DMS 273 treated with DMSO at 0.1 percent for 48 hours (cell line): ENCODE measurements at places on chromosomes 7 and 10.

- DNase-seq: no peak
Measured at GRCh38 chr10:13872411-13872810, 285.6 kb downstream of the PRPF18 start.

GRCh38 chr7:77370606-77371005 is 45.5 kb downstream of the GSAP start:
- no peak for DNase-seq

DNA sequence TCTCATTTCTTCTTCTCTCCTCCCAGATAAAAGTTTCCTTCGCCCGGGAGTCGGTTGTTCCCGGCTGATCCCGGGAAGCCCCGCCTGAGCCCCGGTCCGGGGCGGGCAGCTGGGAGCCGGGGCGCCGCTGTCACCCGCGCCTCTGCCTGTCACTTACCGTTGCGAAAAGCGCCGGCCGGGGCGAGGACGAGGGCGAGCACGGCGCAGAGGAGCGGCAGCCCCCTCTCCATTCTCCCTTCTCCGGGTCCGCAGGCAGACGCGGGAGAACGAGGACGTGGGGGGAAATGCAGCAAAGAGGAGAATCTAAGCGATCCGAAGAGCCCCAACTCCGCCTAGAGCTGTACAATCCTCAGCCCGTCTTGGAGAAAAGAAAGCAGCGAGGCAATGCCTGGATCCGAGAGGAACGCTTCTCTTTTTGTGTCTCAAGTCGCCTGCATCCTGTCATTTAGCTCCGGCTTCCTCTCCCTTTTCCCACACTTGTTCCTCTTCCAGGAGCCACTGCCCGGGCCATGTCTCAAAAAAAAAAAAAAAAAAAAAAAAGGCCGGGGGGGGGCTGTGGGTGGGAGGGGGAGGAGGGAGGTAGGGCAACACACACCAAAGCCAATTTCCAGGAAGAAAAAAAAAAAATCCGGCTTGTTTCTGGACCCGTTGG is at the start of gene NRP1:
Gene NRP1, minus strand, starts transcription at position 515 of the 652 bp plus-strand sequence. Its CDS starts 285 bp downstream, at position 230.
- no peak for DNase-seq

DNA sequence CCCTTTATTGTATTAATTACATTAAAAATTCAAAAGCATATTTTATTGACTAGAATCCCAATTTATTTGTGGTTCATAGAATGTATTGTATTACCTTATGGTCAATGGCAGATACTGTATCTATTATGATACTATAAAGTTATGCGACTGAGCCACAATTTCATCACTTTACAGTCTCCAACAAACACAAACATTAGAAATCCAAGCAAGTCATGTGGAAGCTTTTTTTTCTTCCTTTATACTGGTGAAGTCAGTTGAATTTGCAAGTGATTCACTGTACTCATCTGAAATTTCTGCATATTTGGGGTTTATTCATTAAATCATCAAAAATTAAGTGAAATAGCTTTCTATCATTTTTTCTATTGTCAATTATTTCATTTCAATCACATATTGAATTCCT is 54.3 kb downstream of the BMPER start:
- DNase-seq: no peak

DNA sequence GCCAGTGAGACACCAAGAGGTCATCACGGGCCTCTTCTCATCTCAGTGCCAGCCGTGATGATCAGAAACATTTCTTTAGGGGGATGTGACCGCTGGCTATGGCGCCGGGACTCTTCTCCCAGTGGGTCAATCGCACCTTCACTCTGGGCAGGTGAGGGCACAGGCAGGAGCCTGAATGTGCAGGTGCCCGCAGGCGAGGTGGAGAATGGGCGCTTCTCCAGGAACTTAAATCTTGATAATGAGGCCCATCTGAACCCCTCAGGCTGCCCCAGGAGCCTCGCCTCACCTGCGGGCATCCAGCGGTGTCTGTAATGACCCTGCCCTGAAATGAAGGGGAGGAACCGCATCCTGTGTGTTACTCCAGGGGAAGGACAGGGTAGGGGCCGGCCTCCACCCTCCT is 204.7 kb downstream of the ADARB2 start:
- DNase-seq: no peak

DNA sequence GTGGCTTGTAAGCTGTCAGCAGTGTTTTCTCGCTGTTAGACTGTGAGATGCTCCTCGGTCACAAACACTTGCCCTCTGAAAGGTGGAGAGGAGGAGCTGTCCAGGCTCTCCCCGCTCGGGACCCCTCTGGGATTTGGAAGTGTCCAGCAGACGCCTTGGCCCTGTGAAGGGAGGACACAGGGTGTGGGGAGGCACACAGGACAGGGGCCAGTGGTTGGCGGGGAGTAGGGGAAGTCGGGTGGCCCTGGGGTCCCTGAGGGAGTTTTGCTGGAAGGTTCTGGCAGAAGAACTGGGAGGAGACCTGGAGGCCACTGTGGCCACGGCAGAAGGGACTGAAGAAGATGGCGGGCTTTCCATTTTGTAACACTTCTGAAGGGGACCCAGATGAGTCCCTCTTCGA is 47.2 kb upstream of the DPYSL4 start:
- no peak for DNase-seq

- no peak for DNase-seq
Measured at GRCh38 chr7:142626420-142627035, 122.7 kb upstream of the PRSS1 start.

GRCh38 chr7:85324145-85324799 is 137.4 kb upstream of the SEMA3D start:
- no peak for DNase-seq

- DNase-seq: no peak
Measured at GRCh38 chr7:15805891-15806290, 119.4 kb upstream of the MEOX2 start.

DNA sequence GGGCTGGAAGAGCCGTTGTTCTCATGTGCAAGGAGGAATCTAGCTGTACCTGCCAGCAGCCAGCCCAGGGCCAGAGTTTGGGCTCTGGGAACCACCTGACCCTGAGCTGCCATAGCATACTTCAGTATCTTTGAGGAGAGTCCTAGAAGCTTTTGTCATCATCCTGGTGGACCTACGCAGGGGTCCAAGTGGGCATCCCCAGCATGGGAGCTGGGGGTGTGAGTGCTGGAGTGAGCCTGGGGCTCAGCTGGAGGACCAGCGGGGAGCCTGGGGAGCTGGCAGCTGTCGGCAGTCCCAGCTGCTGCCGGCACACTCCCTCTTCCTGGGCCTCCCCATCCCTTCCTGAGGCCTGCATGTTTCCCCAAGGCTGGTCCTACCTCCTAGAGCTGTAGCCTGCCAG is 32.5 kb downstream of the C10orf105 start:
- no peak for DNase-seq

- no peak for DNase-seq
Measured at GRCh38 chr7:30789334-30789711, 18.1 kb downstream of the MINDY4 start.

- peak; percentile 62 for DNase-seq
Measured at GRCh38 chr10:125160856-125161706, 718 bp upstream of the CTBP2 start.

DNA sequence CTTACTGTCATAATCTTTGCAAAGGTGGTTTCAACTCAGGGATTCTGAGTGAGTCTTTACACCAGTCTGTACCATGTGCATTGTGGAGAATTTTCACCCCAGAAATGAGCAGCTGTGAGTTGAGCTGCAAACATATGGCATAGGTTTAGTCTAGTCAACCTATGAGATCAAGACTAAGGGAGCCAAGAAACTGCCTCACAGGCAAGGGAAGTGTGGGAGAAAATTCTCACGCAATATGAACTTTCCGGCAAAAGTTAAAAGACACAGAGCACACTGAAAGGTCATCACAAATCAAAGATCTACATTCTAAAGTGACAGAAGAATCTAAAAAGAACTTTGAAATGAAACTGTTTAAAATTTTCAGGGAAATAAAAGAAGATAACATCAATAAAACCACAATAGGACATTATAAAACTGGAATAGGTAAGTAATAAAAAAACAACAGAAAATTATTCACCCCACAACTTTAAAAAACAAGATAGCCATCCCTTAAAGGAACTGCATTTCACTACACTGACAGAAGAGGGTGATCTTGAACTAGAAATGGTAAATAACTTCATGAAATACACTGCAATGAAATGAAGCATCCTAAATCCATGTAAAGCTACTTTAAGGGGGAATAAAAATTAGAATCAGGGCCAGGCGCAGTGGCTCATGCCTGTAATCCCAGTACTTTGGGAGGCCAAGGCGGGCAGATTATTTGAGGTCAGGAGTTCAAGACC is 63.5 kb downstream of the LGI1 start:
- peak; percentile 37 for DNase-seq

DNA sequence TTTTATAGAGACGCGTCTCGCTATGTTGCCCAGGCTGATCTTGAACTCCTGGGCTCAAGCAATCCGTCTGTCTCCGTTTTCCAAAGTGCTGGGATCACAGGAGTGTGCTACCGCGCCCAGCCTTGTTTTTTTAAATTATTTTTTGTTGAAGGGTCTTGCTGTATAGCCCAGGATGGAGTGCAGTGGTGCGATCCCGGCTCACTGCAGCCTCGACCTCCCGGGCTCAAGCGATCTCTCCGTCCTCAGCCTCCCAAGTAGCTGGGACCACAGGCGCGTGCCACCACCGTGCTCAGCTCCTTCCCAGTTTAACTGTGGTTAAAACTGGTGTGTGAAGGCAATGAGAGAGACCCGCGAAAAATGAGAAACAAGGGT is 11.0 kb upstream of the HNRNPF start:
- no peak for DNase-seq

DNA sequence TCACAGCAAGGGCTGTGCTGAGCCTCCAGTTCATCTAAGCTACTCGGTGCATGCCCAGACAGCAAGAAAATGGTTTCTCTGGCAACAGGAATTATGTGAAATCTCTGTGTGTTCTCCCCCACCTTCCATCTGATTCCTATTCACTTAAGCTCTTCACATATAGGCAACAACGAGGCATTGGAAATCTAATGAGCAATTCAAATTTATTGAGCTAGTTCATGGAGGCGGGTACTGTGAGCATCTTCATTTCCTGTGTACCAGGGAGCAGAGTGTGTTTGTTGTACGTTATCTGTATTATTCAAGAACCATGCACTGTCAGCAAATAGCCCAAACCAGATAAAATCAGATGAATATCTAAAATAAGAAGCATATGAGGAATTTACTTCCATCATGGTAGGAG is 739.1 kb downstream of the MAGI2 start:
- DNase-seq: no peak

- DNase-seq: no peak
Measured at GRCh38 chr7:35024298-35024697, 13.0 kb downstream of the DPY19L1 start.

- DNase-seq: no peak
Measured at GRCh38 chr7:126839624-126840023, 413.1 kb downstream of the GRM8 start.

DNA sequence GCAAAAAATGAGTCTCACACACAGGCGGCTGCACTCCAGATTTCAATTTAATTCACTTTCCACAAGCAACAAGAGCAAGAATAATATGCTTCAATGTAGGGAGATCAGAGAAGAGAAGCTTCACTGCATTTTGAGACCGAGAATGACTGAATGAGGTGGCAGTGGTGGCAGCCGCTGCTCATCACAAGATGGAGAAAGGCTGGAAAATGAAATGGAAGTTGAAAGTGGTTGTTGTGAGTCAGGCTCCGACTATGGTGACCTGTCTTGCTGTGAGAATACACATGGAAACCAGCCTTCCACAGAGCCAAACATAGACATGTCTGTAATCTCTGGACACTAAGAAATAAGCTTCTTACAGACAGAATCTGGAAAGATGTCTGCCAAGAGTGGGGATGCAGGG is 499.6 kb upstream of the LRRN3 start:
- DNase-seq: no peak

DNA sequence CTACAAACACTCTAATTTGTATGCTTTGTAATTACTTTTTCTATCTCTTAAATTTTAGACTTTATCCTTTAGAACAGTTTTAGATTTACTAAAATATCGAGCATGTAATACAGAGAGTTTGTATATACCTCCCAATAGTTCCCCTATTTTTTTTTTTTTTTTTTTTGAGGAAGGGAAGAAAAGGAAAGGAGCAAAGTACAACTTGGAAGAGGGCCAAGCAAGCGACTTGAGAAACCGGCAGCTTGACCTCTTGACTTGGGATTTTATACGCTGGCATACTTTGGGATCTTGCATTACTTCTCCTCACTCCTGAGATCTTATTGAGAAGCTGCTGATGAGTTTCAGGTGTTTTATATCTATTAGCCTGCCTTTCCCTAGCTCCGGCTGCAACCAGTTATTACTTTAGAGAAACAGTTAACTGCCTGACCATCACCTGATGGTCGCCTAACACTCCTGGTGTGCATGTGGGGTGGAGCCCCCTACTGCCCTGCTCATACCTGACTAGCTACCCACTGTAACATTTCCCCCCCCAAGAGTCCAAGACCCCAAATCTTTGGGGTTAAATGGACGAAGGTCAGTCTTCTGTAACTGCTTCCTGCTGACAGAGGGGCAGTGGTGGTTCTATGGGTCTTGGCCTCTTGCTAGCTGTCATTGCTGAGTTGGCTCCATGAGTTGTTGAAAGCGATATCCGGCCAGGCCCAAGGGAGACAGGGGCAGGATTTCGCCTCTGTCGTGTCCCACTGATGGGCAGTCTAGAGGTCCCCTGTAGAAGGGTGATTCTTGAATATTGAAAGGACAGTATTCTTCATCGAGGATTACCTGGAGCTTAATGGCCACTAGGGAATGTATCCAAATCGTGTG is 28.5 kb downstream of the MKLN1 start:
- DNase-seq: no peak

DNA sequence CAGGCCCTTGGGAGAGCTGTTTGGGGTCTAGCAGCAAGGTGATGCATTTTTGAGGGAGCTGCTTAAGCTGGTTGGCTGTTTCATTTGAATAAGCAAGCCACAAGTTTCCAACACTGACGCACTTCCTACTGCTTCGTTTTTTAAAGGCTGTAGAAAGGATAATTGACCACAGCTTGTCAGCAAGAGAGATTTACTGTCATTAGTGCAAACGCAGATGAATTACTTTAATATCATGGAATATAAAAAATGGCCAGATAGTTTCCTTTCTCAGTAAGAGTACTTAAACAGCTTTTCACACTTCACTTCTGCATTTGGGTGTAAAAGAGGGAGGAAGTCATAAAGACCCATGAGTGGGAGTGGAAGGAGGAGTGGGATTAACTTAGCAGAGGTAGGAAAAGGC is 61.5 kb downstream of the FZD1 start:
- DNase-seq: no peak

DNA sequence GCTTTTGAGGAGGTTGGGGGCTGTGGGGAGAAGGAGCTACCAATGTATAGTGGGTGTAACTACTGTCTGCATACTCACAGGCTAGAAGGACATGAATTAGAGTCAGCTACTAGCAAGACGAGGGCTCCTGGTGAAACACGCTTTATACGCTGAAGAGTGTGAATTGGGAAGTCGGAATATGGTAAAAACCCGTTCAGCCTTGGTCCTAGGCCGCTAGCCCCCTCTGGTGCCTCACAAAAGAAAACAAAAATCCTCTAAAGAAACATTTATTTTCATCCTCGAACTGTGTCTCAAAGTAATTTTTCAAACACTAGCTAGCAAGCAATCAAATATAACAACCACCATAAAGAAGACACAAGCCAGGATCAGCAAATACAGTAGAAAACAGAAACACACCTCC is 338.1 kb upstream of the SEMA3C start:
- DNase-seq: no peak
